AG09309 (cell line): ENCODE measurements at places on chromosomes 2 and 18.

DNA sequence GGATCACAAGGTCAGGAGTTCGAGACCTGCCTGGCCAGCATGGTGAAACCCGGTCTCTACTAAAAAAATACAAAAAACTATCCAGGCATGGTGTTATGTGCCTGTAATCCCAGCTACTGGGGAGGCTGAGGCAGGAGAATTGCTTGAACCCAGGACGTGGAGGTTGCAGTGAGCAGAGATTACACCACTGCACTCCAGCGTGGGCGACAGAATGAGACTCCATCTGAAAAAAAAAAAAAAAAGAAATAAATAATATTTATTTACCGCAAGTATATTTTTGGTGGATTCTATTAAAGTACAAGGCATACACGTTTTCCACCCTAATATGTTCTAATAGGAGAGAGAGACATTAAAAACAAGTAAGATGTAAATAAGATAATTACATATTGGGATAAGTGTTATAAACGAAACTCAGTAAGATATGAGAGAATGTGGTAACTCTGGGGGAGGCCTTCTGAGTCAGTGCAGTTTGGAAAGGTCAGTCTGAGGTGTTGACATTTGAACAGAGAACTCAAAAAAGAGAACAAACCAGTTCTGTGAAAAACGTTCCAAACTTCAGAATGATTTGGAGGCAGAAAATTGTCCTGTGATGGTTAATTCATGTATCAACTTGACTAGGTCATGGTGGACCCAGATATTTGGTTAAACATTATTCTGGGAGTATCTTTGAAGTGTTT is 8.8 kb upstream of the POLI start:
- no peak for DNase-seq

- peak; percentile 18 for DNase-seq
These were observed 61.7 kb downstream of the CCDC88A start for GRCh38 chr2:55357927-55358326.

GRCh38 chr2:95306336-95306895 is 9.3 kb downstream of the KCNIP3 start:
- no peak for DNase-seq

DNA sequence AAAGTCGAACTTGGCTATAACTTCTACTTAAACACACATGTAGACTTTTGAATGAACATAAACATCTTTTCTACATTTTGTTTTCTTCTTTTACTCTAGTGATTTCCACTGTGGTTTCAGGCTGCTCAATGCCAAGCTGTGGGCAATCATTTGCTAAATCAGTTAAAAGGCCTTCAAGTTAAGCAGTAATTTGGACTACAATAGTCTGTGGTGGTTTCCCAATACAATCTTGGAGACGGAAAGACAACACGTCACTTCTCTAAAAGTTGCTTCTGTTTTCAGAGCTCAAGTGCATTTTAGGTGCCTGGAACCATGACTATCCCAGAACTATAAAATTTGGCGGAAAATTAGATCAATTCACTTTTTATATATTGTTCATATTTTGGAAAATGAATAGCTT is 69.4 kb downstream of the TXNL1 start:
- peak; percentile 32 for DNase-seq
